ENCODE measurements at places on chromosomes 1 and 21.

DNA sequence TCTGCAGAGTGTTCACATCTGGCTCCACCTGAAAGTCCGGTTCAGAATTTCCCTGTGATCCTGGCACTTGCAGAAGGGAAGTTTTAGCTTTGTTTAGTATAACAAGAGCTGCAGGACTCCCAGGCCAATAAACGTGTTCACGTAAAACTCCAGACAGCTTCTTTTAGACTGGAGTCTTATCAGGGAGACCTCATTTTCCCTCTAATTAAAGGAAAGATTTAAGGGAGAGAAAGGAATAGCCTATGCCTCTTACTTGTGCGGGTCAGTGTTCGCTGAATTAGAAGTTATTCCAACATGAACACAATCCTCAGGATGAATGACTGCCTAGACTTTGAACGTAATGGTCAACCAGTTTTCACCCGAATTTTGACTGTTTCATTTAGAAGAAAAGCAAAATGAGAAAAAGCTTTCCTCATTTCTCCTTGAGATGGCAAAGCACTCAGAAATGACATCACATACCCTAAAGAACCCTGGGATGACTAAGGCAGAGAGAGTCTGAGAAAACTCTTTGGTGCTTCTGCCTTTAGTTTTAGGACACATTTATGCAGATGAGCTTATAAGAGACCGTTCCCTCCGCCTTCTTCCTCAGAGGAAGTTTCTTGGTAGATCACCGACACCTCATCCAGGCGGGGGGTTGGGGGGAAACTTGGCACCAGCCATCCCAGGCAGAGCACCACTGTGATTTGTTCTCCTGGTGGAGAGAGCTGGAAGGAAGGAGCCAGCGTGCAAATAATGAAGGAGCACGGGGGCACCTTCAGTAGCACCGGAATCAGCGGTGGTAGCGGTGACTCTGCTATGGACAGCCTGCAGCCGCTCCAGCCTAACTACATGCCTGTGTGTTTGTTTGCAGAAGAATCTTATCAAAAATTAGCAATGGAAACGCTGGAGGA, 202.1 kb upstream of the SGIP1 start:
- DNase-seq = peak; percentile 26

- no peak for DNase-seq
Measured at GRCh38 chr1:37306871-37307270, 167.5 kb upstream of the ZC3H12A start.

DNA sequence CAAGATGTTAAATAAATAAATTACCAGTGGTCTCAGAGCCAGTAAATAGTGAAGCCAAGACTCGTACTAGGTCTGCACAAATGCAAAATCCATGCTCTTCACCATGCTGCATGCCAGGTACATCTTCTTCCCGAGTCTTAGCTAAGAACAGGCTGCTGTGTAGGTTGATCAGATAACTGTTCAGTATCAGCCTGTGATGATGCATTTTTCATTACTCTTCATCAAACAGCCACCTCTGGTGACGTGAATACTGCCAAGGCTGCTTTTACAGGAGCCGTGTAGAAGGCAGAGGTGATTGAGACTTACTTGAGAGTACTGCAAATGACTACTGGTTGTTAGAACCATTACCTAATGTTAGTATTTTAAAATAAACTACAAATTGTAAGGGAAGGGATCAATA, 39.3 kb upstream of the HOOK1 start:
- no peak for DNase-seq

DNA sequence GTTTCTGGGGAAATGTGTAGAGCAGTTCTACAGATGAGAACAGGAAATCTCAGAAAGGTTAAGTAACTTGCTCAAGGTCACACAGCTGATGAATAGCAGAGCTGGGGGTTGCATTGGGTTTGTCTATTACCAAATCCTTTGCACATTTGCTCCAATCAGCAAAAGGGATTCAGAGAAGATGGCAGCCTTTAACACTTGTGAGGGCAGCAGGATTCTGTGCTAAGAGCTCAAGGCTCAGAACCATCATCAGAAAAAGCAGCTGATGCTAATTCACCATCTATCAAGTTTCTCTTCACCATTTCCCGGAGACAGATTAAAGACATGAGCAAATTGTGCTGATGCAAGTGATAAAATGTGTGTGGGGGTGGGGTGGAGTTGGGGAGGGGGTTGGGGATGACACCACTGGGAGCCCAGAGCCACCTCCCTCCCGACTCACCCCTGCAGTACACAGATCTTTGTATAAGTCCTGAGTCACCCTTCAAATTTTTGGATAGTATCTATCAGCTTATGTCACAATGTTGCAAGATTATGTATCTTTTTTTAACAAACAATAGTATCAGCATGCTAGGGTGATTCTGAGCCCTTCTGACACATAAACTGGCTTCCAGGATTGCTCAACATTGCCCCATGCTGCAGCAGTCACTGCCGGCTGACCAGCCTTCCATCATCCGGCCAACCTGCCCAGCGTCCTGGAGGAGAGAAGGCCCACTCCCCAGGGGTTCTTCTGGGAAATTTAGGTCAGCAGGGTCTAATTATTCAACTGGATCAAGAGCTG, 2.8 kb upstream of the SPSB1 start:
- DNase-seq = no peak

DNA sequence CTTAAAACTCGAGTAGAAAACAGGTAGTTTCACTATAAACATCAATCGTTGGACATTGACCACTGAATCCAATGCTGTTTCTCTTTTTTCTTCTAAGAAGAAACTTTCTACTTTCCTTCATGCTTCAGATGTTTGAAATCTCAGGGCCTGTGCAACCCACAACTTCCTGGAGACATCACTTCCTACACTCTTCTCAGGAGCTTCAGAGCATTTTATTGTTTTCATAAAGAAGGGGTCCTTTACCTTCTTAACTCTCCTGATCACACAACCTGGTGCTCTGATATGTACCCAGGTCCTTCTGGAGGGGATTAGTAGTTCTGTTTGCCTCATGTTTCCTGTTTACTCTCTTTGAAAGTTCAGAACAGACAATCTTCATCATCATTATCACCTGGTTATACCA, 113.0 kb upstream of the VAV3 start:
- no peak for DNase-seq

DNA sequence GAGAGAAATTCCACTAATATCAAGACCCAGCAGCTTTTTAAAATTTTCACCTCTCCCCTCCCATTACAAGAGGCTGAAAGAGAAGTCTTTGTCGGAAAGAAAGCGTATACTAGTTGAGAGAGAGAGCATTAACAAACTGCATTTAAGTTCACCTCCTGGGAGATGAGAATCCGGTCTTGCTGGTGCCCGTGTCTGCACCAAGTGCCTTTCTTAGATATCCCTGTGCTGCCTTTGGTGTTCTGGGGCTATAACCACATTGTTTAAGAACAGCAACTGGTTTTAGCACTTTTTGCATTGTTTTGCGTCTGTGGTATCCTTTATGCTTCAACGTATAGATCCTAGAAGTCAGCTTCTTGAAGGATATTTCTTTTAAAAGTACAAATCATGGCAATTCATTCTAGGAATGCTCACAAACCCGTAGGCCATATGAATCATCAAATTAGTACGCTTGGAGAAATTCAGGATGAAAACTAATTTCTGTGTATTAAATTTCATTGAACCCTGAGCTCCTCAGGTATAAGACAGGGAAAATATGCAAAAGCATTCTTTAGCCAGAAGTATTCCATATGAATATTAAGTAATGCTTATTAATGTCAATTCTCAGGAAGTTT, 3.4 kb upstream of the RPE65 start:
- no peak for DNase-seq

- no peak for DNase-seq
Measured at GRCh38 chr1:180228648-180229482, 1.2 kb upstream of the LHX4 start.

- DNase-seq = no peak
Measured at GRCh38 chr1:28326515-28326914, 2.3 kb upstream of the MED18 start.

GRCh38 chr1:22800629-22801028, 90.0 kb downstream of the EPHB2 start:
- no peak for DNase-seq

GRCh38 chr1:237032029-237032428, 10.0 kb upstream of the RYR2 start:
- DNase-seq = no peak

GRCh38 chr1:43274125-43274803, 4.5 kb downstream of the TMEM125 start:
- no peak for DNase-seq

- no peak for DNase-seq
Measured at GRCh38 chr21:34775793-34776192, 107.0 kb downstream of the CLIC6 start.

DNA sequence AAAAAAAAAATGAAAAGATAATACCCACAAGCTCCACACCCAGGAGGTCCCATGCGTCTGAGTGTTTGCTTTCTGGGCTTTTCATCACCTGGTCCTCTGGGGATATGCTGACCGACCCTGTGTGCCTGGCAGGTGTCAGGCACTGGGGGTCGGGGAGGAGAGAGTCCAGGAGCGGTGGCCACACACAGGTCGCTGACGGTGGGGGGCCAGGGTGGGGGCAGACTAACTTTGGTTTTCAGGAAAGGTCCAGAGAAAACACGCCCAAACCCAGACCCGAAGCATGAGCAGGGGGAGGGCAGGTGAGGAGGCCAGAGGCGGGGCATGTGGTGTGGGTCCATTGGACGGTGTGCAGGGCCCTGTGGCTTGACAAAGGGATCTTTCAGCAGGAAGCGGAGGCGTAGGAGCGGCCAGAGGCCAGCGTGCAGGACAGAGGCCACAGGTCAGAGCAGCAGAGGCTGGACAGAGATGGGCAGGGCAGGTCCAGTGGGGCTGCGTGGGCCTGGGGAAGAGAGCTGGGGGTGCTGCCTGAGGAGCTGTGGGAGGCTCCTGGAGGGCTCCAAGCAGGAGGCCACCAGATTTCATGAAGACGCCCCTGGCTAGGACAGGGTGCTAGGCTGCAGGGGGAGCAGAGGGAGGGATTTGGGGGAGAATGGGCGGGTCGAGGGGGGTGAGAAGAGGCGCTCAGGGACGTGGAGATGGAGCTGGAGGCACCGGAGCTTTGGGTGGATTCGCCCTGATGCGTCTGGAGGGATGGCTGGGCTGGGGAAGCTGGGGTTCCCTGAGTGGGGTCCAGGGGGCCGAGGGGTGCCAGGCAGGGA, 15.8 kb downstream of the RNF223 start:
- DNase-seq = no peak

DNA sequence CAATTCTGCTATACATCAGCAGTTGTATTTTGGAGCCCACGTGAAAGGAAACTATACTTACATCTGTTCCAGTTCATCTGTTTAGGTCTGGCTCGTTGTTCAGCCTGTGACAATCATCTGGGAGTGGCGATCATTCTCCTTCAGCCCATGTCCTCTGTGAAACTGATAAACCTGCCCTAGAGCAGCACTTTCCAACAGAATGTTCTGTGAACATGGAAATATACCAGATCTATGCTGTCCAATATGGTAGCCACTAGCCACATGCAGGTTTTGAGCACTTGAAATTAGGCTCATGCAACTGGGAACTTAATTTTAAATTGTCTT, 24.5 kb upstream of the COQ8A start:
- DNase-seq = no peak

DNA sequence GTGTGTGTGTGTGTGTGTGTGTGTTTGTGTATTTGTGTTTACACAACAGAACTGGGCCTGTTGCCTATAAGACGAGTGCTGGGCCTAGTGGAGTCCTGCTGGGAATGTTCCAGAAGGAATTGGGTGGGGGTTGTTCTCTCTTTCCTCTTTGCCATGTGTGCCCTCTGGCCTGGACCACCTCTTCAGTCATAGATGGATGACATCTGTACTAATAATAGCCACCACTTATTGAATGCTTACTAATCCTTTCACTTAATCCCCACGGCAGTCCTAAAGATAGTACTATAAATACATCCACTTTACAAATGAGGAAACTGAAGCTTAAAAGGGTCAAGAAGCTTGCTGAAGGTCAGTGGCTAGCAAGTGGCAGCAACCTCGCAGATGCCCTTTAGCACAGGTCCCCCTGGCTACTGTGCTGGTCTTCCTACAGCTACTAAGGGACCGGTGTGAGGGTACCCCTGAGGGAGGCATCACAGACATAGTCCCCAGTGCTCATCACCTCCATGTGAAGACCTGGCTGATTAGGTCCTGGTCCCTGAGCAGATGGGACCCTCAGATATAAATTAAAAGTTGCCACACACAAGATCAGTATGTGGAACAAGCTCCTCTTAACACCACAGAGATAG, 55.2 kb upstream of the KIF1B start:
- no peak for DNase-seq

- no peak for DNase-seq
Measured at GRCh38 chr1:58983162-58983561, 199.3 kb upstream of the JUN start.

DNA sequence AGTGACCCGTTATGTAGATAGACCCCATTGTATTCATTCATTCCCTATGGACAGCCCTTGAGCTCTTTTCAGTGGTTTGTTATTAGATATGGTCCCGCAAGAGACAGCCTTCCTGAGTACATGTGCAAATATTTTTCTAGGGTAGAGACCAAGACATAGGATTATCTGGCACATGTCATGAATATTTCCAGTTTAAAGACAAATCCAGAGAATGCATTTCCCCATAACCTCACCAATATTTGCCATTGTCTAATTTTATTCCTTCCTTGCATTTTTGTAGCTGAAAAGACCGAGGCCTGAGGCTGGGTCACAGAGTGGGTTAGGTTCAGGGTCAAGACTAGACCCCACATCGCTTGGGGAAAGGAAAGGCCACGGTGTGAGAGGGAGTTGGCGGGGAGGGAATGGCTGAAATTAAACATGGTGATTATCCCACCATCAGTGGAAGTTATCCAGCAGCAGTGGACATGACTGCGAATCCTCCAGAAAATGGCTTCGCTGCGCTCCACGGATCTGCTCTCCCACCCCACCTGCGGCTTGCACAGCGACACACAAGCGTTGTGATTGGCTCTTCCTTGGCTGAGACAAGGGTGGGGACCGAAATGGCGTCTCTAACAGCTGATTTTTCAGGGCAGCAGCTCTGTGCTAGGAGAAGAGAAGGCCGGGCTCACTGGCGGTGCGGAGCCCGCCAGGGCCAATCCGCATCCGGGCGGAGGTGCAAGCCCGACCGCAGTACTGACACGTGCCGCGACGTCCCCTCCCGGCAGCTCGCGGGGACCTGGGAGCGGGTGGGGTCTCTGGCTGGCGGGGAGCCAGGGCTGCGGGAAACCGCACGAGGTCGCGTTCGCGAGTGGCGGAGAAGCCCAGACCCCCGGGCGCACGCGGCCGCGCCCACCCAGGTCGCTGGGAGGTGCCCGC, 16.1 kb upstream of the STMN1 start:
- DNase-seq = peak; percentile 32
